Thyroid gland (tissue), 4 donors: ENCODE measurements at places on chromosomes 16 and 17. TPM values are rescaled to one million over a fixed set of nuclear protein-coding genes. Genes with fewer than 3 reads are reported as not detected.
A peak's percentile ranks its signal among the peaks of the same experiment; 100 is the strongest.

The MYH13 gene
- total RNA-seq = not detected

The CLEC18B gene
- total RNA-seq = not detected

The NGFR gene
- 14.5 TPM for total RNA-seq

The ZFP3 gene
- 12.4 TPM for total RNA-seq

DNA sequence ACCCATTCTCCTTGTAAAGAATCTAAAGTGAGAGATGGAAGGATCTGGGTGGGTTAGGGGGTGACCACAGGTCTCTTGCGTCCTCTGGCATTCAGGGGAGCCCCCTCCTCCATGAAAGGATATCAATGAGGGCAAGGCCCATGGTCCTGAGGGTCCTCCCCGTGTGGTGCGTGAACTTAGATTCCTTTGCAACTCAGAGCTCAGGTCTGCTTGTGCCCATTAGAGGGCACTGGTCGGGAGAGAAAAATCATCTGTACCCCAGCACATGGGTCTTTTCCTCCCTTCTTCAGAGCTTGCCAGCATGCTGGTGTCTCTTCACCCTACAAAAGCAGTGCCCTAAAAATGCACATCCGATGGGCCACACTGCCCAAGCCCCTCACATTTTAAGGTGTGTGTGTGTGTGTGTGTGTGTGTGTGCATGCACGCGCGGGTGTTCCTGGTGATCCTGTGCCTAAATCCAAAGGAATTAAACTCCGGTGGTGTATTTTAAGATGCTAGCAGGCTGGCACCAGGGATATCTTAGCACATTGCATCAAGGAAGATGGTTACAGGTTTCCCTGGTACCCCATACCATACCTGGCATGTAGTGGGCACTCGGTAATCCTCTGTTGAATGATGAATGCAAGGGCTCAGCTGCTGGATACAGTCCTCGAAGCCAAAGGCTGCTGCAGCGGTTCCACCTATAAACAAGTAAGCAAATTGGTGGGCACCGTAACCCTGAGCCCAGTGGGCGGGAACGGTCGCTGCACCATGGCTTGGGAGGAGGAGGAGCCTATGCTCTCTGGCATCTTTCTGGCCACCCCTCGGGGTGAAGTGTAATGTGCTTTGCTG, 4.7 kb downstream of the C1QTNF1 start:
- H3K4me1 ChIP-seq = peaks cover 49% of the 10 kb centered on the region
- H3K27ac ChIP-seq = peak overlapping the region; percentile 0
- no peaks in the 10 kb centered on the region for H3K36me3 ChIP-seq
- no peak for DNase-seq

- no peak for DNase-seq
- H3K4me1 ChIP-seq = no peaks in the 10 kb centered on the region
- H3K4me3 ChIP-seq = no peak overlapping the region
- no peaks in the 10 kb centered on the region for H3K27me3 ChIP-seq
- no peak overlapping the region for H3K27ac ChIP-seq
- no peaks in the 10 kb centered on the region for H3K36me3 ChIP-seq
These were observed 13.8 kb downstream of the STXBP4 start for GRCh38 chr17:54982399-54982798.

DNA sequence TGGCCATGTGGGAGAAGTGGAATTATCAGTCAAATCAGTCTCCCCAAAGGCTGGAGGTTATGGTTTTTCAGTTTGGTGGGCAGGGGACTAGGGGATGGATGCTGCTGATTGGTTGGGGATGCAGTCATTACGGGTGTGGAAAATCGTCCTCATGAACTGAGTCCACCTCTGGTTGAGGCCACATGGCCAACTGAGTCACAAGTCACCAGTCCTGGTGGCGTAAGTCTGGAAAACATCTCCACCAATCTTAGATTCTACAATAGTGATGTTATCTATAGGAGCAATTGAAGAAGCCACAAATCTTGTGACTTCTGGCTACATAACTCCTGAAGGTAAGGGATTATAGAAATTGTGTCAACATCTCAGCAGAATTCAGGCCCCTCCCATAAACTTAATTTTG, 5.2 kb upstream of the RNF135 start:
- H3K36me3 ChIP-seq = no peaks in the 10 kb centered on the region
- no peaks in the 10 kb centered on the region for H3K27me3 ChIP-seq
- DNase-seq = no peak
- no peak overlapping the region for H3K27ac ChIP-seq
- H3K4me3 ChIP-seq = no peak overlapping the region

DNA sequence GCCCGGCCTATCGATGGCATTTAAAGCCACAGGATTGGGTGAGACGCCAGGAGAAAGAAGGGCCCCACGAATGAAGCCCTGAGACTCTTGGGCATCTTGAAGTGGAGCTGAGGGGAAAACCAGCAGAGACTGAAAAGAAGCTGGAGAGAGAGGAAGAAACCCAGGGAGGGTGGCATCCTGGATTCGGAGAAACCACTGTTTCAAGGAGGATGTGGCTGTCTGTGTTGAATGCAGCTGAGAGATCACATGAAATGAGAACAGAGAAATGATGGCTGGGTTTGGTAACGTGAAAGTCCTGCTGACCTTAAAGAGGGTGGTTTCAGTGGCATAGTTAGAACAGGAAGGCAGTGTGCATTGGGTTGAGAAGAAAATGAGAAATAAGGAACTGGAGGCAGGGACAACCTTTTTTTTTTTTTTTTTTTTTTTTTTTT, 3.8 kb downstream of the TNFSF12 start:
- no peak overlapping the region for H3K4me3 ChIP-seq
- DNase-seq = no peak
- H3K36me3 ChIP-seq = no peaks in the 10 kb centered on the region
- no peaks in the 10 kb centered on the region for H3K27me3 ChIP-seq
- no peak overlapping the region for H3K27ac ChIP-seq
- peaks cover 25% of the 10 kb centered on the region for H3K4me1 ChIP-seq

DNA sequence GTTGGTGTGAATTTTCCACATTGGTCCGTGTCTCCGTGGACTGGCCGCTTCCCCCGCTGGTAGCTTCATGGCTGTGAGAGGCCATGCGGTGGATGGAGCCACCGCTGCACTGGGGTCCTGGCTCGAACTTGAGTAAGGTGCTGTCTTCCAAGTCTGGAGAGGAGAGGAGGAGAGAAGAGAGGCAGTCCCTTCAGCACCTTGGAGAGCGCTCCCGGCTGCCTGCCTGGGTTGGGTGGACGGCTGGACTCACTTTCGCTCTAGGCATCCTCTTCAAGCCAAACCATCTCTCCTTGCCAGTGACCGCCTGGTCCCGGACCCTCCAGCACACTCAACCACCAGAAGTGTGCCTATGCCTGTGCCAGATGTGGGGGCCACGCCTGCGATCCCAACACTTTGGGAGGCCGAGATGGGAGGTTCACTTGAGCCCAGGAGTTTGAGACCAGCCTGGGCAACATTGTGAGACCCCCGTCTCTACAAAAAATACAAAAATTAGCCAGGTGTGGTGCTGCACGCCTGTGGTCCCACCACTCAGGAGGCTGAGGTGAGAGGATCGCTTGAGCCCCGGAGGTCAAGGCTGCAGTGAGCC, 6.2 kb downstream of the JPH3 start:
- H3K4me3 ChIP-seq = no peak overlapping the region
- H3K27me3 ChIP-seq = peaks cover 3% of the 10 kb centered on the region
- H3K4me1 ChIP-seq = no peaks in the 10 kb centered on the region

- no peak overlapping the region for H3K27ac ChIP-seq
- no peak overlapping the region for H3K4me3 ChIP-seq
- H3K36me3 ChIP-seq = peaks cover 17% of the 10 kb centered on the region
These were observed 35.8 kb downstream of the PTRH2 start for GRCh38 chr17:59671386-59671785.

- no peaks in the 10 kb centered on the region for H3K27me3 ChIP-seq
- no peaks in the 10 kb centered on the region for H3K4me1 ChIP-seq
- DNase-seq = no peak
- no peaks in the 10 kb centered on the region for H3K36me3 ChIP-seq
These were observed 9.3 kb upstream of the CARD14 start for GRCh38 chr17:80160536-80160935.
